ENCODE measurements at places on chromosomes 13 and 19. TPM values are rescaled to one million over a fixed set of nuclear protein-coding genes. Genes with fewer than 3 reads are reported as not detected.

DNA sequence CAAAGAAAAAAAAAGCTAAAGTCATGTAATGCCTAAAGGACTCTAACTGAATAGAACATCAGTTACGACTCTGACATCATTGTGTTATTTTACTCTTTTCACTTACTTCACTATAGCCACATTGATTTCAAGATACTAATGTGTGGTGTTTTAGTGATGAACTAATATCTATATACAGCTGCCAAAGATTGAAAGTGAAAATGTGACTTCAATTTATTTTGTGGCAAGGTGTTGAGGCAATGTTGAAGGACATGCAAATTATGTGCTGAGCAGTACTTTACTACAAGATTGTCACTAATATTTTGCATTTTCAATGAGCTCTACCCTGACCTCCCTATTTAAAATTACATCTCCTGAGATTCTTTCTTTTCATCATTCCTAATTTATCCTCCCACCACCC is 1911.9 kb upstream of the PCDH20 start:
- no peak for DNase-seq

GRCh38 chr19:50432221-50433028 is at the start of gene MYBPC2:
Gene MYBPC2 (plus strand): TSS chr19:50432892. CDS start chr19:50432954, 62 bp downstream.
- no peak for DNase-seq

GRCh38 chr19:3125900-3126524 is 9.8 kb upstream of the GNA15 start:
- peak; percentile 64 for DNase-seq

- DNase-seq: no peak
Observed at GRCh38 chr13:38941353-38941945, 49.2 kb downstream of the STOML3 start.

DNA sequence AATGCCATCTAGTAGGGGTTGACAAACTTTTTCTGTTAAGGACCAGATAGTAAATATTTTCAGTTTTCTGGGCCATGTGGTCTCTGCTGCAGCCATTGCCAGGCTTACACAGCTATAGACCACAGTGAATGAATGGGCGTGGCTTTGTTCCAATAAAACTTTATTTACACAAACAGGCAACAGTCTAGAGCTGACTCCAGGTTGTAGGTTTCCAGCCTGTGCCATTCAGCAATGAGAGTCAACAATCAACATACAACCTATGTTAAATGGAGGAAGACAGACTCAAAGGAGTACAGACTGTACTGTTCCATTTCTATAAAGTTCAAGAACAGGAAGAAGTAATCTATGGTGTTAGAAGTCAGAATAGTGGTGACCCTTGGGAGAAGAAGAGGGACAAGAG is 15.2 kb upstream of the IZUMO2 start:
- no peak for DNase-seq

The LILRA1 gene
- not detected for total RNA-seq

- no peak for DNase-seq
Observed at GRCh38 chr13:109836629-109837607, 50.5 kb upstream of the IRS2 start.

DNA sequence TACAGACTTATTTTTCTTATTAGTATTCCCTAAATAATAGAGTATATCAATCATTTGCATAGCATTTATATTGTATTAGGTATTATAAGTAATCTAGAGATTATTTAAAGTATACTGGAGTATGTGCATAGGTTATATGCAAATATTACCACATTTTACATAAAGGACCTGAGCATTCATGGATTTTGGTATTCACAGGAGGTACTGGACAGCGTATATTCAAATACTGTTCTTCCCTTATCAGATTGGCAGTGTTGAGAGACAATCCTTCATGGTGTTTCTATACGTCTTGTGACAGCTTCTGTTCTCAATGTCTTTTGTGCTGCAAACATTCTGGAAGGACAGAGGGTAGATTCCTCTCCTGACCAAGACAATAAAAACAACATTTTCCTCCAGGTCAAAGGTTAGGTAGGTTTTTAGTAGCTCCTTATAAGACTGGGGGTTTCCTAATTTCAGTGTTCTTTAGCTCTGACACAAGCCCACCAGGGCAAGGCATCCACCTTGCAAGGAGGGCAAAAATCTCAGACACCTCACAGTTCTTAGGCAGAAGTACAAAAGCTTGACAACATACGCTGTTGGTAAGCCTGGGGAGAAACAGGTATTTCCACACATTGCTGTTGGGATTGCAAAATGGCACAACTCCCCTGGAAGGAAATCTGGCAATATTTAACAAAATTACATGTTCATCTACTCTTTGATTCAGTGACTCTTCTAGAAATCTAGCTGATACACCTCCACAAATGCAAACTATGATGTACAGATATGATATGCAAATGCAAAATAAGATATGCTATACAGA is 20.6 kb upstream of the PCCA start:
- DNase-seq: no peak

- peak; percentile 74 for DNase-seq
Observed at GRCh38 chr19:49677231-49677900, at the start of gene PRMT1. Gene PRMT1 (plus strand): TSS chr19:49677271. CDS start chr19:49677281, 10 bp downstream.

GRCh38 chr13:40969169-40969901 is 49.8 kb downstream of the ELF1 start:
- DNase-seq: no peak

DNA sequence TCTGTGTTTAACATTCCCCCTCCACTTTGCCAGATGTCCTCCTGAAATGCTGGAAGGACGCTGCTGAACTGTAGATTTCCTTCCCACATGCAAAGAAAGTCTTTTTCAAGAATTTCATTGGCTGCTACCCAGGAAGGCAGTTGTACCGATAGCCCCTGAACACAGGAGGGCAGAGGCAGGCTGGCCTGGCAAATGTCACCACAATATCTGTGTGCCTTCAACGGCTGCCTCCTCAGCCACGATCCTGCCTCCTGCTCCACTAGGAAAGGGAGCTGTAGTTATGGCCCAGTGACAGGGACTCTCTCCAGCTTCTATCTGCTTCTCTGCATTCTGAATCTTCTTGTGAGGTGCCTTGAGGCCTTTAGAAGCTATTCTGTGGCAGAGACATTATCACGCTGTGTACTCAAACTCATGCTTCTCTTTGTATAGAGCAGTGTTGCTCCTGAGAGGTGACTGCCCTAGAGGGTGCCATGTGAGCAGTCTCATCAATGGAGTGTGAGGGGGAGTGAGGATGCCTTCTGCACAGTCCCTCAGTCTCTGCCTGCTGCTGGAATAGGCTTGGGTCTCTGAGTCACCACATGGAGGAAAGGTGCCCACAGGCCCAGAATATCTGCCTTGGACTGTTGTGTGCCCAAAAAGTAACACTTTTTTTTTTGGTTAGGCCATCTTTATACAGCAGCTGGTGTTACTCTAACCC is 279.8 kb downstream of the DNAJC15 start:
- no peak for DNase-seq

- DNase-seq: no peak
Observed at GRCh38 chr19:30733826-30734550, 361.8 kb downstream of the ZNF536 start.

GRCh38 chr19:57830071-57830602 is at the start of gene ZNF587B:
Gene ZNF587B (plus strand): TSS chr19:57830299. CDS start chr19:57830529, 230 bp downstream.
- peak; percentile 75 for DNase-seq

DNA sequence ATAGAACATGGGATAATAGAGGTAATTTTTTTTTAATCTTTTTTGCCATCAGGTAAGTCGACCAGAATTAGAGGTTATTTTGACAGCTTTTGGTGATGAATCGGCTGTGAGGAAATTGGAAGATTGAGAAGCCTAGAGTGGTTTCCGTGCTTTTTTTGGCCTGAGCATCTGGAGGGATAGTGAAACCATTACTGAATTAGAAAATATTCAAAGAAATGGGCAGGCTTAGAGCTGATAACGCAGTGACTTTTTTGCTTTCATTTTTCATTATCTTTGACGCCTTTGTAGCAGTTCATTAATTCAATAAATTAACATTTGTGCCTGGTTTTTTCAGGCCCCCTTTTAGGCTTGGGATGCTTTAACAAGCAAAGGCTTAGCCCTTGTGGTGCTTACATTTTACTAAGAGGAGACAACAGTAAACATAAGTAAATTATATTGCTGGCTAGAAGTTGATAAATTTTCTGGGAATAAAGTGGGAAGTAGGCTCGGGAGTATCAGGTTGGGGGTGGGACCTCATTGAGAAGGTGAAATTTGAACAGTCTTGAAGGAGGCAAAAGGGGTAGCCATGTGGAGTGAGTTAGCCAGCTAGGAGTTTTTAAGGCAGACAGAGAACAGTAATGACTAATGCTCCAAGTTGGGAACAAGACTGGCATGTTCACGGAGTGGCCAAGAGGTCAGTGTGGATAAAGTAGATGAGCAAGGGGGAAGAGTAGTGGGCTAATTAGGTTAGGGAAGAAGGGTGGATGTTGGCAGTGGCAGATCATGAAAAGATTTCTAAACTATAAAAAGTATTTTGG is 36.5 kb downstream of the GTF2F2 start:
- no peak for DNase-seq

DNA sequence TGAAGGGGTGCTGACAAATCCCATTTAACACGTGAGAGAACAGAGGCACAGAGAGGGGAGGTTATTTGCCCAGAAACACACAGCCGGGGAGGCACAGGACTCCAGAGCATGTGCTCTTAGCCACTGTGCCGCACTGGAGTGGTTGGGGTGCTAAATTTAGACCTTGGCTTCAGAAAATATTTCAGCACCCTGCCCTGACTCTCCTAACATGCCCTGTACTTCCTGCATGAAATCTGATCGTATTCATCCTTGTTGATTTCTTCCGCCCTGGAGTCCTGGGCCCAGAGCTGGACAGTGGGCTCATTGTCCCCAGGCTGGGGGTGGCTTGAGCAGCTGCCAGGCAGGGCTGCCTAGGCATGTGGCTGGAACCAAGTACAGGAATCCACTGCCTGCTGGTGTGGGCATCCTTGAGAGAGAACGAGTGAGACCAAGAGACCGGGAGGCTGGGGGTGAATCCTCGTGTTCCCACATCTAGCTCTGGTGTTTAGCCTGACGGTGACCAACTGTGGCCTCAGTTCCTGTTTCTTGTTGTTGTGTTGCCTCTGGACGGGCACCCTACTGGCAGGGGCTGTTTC is 5.3 kb downstream of the SLC27A1 start:
- no peak for DNase-seq

Data from naive thymus-derived CD8-positive, alpha-beta T cell (primary cell).